GM03348 (cell line): ENCODE measurements at places on chromosomes 2 and 18.
A peak's percentile ranks its signal among the peaks of the same experiment; 100 is the strongest.

- DNase-seq: peak; percentile 11
These were observed 77.4 kb upstream of the DNMT3A start for GRCh38 chr2:25418944-25419677.

GRCh38 chr2:29706171-29706720, 215.1 kb downstream of the ALK start:
- no peak for DNase-seq

DNA sequence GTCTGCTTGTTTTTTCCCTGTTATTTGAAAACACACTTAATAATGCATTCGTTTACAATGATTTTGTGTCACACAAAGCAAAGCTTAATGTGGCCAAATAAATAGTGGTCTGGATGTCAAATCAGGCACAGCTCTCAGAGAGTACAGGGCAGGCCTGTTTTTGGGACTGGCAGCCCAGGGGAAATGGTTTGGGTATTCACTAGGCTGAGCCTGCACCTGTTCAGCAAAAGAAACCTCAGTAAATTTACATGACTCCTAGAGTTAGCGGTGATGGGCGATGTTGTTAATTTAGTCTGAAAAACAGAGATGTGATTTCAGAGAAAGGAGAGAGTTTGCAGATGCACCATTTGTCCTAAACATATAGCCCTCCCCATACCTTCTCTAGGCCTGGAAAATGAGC, 197.1 kb downstream of the ALK start:
- no peak for DNase-seq

DNA sequence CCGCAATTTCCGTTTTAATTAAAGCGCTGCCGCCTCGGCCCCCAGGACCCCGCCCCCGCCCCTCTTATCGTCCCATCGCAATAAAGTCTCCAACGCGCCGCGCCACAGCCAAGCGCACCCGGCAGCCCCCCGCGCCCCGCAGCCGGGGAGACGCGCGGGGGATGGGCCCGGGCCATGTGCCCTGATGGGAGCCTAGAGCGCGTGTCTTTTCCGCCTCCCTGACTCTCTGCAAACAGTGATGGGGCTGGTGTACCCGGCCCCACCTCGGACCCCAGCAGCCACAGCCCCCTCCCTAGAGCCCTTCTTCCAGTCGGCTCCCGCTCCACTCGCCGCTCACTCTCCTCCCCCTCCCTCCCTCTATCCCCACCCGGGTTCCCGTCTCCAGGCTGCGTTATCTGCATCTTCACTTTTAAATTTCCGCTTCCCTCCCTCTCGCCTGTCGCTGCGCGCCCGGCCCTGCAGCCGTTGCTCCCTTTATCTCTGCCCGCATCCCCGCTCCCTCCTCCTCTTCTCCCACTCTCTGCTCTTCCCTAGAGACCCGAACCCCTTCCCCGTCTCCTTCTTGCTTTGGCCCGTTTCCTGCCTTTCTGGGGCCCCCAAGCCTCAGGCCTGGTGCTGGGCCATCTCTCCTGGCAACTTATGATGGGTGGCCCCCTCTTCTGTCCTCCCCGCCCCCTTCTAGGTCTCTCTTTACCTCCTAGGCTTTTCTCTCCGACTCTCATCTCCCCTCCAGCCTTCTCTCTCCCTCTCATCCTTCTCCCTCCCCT, 524 bp upstream of the FEV start:
- no peak for DNase-seq

- no peak for DNase-seq
These were observed 74.1 kb upstream of the FOSL2 start for GRCh38 chr2:28318462-28319117.

DNA sequence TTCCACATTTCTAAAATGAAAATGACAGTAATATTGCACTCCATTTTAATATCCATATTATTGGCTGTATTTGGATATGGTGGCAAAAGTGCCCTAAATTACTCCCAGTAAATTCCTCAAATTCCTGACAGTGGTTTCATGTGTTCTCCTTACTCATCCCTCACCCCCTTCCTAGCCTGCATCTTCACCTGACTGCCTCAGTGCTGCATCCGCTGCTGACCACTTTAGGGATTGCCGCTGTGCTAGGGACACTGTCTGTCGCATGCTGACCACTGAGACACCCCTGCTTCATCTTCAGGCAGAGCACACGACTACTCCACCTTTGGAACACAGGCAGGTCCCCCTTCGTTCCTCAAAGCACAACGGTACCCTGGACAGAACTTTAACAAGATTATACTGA, 32.6 kb downstream of the DSEL start:
- no peak for DNase-seq

GRCh38 chr18:37537868-37538525, 27.6 kb downstream of the CELF4 start:
- DNase-seq: peak; percentile 94

DNA sequence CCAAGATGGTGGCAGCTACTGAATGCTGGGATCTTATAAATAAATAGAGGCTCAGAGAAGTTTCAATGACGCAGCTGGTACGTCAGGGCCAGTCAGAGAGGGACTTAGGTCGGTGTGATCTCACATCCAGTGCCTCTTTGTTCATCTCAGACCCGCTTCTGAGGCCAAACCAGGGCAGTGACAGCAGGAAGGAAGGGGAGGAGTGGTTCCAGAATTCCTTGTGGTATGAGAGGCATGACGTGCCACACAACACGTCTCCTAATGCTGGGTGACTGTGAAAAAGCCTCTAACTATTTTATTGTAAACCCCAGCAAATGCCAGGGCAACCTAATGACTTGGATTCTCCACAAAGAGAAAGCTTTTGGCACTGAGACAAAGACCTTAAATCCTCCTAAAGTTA, 423.3 kb downstream of the LPIN1 start:
- peak; percentile 48 for DNase-seq

GRCh38 chr18:13290856-13291271, 72.3 kb downstream of the LDLRAD4 start:
- no peak for DNase-seq

- DNase-seq: peak; percentile 56
These were observed 19.6 kb upstream of the KIF3C start for GRCh38 chr2:26001743-26002351.

- peak; percentile 57 for DNase-seq
These were observed 33.7 kb upstream of the NTSR2 start for GRCh38 chr2:11703700-11704099.

- no peak for DNase-seq
These were observed 289.1 kb downstream of the ZNF516 start for GRCh38 chr18:76205906-76206305.

GRCh38 chr18:49638209-49638785, 76.4 kb downstream of the LIPG start:
- DNase-seq: no peak

DNA sequence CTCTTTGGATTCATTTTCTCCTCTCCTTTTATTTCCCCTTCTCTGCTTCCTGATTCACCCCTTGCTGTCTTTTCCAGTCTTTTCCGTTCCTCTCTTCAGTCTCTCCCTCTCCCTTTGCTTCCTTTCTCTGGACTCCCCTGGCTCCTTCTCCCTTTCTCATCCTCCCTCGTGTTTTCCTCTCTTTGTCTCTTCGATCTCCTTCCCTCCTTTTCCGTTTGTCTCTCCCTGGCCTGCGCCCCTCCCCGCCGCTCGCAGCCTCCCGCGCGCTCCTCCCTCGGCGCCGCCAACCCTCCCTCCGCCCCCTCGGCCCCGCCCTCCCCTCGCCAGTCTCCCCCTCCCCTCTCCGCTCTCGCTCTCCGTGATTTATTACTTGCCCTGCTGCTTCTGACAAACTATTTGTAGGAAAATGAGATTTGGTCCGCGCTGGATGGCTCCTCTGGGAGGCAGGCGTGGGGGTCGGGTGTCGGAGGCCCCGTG, 46.0 kb upstream of the PAX8 start:
- peak; percentile 95 for DNase-seq

DNA sequence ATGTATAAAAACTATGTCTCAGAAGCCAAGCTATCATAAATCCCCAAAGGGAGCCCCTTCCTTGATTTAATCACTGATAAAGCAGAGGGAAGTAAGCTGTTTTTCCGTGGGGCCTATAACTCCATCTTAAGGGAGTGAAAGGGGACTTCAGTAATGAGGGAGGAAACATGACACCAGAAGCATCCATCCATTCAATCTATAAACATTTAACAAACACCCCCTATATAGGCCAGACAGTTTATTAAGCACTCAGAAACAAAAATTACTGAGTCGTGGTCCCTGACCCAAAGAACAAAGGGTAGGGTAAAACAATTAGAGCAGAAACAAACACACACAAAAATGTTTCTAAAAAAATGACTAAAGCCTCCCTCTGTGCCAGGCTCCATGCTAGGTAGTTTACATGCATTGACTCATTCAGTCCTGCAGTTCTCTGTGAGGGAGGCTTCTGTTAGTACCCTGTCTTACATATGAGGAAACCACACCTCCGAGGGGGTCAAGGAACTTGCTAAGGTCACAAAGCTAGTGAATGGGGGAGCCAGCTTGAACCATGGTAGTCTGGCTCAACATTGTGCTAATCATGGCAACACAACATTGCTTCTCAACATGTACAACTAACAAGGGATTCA, 472.1 kb downstream of the CDH2 start:
- DNase-seq: no peak

DNA sequence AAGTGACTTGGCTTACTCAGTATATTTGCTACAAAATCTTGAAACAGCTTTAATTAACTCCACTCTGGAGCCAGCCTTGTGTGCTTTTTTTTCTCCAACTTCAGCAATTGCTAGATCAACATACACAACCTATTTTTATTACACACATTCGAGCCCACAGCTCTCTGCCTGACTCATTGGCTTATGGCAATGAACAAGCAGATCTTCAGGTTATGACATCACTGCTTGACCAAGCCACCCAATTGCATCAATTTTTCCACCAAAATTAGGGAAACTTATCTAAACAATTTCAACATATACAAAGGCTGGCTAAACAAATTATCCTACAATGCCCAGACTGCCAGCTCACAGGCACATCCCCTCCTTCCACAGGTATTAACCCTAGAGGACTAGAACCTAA, 39.6 kb upstream of the PDK1 start:
- no peak for DNase-seq

- no peak for DNase-seq
These were observed 89.8 kb upstream of the KCNH7 start for GRCh38 chr2:162928356-162928755.

GRCh38 chr2:186641807-186642321, 52.0 kb upstream of the FAM171B start:
- DNase-seq: peak; percentile 76

DNA sequence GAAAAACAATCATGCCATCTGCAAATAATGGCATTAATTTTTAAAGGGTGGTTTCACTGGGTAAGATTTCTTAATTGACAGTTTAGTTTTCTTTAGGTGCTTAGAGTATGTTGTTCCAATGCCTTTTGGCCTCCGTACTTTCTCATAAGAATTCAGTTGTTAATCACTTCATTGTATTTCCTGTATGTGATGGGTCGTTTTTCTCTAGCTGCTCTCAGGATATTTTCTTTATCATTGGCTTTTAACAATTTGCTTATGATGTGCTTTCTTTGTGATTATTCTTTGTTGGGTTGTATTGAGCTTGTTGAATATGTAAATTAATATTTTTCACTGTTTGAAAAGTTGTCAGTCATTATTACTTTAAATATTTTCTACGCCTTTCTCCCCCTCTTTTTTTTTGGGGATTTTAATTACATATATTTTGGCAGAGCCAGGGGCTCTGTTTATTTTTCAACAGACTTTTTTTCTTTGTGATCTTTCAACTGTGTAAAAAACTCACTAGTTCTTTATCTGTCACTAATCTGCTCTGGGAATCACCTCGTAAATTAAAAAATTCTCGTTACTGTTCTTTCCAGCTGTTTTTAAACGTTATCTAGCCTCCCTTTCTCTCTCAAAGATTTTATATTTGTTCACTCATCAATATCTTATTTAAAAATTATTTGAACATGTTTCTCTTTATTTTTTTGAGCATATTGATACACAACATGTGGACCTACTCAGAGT, 56.2 kb upstream of the IL1R1 start:
- no peak for DNase-seq

GRCh38 chr2:61420991-61421544, 49.8 kb downstream of the USP34 start:
- DNase-seq: no peak

GRCh38 chr2:197862246-197862955, 58.0 kb downstream of the PLCL1 start:
- DNase-seq: no peak

DNA sequence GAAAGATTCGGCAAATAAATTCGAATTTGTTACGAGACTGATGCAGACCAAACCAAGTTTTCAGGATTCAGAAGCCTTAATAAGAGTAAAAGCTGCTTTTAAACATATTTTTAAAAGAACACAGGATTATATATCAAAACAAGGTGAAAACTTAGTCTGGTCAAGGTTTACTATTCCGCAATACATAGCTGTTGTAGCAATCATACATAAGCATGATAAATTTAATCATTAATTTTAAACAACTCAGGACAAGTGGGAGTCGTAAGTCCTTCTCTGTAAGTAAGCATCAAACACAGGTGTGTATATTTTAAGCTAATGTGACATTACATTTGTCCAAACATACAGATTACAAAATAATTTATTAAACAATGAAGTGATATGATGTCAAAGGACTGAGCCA, 57.7 kb downstream of the PUM2 start:
- no peak for DNase-seq

GRCh38 chr2:46917628-46918027, 2.0 kb upstream of the MCFD2 start:
- no peak for DNase-seq

GRCh38 chr18:9915291-9916076, 1.7 kb downstream of the VAPA start:
- DNase-seq: no peak

- DNase-seq: no peak
These were observed 30.8 kb upstream of the HPCAL1 start for GRCh38 chr2:10271946-10272345.

GRCh38 chr2:180520206-180520605, 460.2 kb upstream of the UBE2E3 start:
- no peak for DNase-seq

DNA sequence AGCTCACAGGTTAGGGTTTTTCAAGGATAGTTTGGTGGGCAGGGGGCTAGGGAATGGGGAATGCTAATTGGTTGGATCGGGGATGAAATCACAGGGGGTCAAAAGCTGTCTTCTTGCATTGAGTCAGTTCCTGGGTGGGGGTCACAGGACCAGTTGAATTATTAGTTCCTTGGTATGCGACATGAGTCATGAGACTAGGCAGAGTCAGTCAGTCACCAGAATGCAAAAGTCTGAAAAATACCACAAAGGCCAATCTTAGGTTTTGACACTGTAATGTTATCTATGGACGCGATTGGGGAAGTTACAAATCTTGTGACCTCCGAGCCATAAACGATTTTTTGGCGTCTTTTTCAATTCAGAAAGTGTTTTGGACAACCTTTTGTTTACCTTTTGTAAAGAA, 101.2 kb downstream of the ZNF519 start:
- DNase-seq: no peak

GRCh38 chr2:205473791-205474190, 208.5 kb upstream of the NRP2 start:
- no peak for DNase-seq

DNA sequence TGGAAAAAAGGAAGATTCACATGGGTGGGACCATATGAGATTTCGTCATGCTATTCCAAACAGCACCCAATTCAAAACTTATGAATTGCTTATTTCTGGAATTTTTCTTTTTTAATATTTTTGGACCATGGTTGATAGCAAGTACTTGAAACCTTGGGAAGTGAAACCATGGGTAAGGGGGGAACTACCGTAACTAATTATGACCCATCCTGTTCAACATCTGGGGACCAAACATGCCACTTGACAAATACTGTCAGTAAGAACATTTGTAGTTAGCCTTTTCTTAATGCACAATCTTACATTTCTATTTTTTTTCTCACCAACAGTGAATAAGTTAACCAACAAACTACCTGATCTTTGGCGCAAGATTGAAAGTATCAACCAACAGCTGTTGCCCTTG, 105.7 kb upstream of the TTC39C start:
- no peak for DNase-seq

- peak; percentile 27 for DNase-seq
These were observed 23.9 kb downstream of the TNFAIP6 start for GRCh38 chr2:151381266-151381665.
